ENCODE measurements at places on chromosomes 7 and 10.

GRCh38 chr10:19221216-19221615 is 172.6 kb downstream of the MALRD1 start:
- no peak for DNase-seq

- no peak for DNase-seq
Observed at GRCh38 chr7:444606-445005, 75.0 kb downstream of the PDGFA start.

GRCh38 chr10:110764793-110765512 is 106.8 kb upstream of the PDCD4 start:
- DNase-seq, result no peak

DNA sequence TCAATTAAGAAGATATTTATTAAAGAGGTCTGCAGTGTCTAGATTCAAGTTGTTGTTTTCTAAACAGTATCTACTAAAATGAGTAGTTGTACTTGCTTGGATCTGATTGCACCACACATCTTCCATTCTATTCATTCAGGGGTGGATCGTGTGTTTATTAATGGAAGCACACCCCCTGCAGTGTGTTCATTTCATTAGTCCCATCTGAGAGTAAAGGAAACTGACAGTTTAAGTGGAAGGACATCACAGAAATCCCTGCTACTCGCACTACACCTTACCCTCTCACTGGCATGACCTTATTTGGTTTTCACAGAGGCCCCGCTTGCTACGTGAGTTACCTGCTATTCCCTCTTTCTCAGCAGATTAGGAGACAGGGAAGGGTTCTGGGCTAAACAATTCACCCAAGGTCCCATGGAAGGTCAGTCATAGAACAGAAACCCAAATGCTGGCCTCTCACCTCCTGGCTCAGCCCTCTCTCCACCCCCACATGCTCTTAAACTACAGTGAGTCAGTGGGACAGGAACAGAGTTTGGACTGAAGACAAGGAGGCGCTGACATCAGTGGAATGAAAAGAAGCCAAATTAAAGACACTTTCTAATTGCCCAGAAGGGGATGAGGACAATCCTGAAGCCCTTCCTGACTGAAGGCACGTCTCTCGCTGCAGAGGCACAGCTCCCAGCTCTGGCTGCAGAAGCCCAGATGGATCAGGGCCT is 369.2 kb upstream of the NRP1 start:
- peak; percentile 45 for DNase-seq

- DNase-seq, result no peak
Observed at GRCh38 chr7:18117482-18117881, 89.8 kb upstream of the PRPS1L1 start.

GRCh38 chr7:100893318-100893895 is 2.3 kb downstream of the ACHE start:
- no peak for DNase-seq

DNA sequence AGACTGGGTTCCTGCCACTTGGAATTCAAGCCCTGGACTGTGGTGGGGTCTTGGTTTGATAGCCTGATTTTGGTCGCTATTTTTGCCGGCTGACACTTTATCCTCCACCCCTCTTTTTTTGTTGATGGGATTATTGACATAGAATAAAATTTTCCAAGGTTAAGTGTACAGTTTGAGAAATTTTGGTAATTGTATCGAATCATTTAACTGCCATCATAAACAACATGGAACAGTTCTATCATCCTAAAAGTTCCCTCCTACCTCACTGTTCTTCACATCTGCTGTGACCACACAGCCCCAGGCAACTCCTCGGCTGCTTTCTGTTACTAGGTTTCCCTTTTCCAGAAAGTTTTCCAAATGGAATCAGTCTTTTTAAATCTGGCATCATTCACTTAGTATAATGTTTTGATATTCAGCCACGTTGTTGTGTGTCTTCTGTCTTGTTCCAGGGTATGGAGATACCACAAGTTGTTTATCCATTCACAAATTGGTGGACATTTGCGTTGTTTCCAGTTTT is 50.6 kb upstream of the STEAP1B start:
- DNase-seq, result no peak

- DNase-seq, result no peak
Observed at GRCh38 chr7:150357270-150357669, 11.4 kb upstream of the REPIN1 start.

DNA sequence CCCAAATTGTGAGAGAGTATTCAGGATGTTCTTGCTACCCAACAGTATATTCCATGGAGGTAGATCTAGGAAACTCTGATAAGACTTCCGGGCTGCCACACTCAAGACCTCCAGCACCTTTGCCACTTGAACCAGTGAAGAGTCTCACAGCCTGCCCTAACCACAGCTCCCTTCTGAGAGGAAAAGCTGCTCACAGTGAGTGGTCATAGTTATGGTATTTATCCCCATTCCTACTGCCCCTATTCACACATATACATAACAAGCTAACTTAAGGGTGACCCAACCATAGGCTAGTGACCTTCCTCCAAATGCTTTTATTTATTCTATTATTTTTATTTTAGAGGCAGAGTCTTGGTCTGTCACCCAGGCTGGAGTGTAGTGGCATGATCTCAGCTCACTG is 156.3 kb downstream of the PTEN start:
- DNase-seq, result no peak

DNA sequence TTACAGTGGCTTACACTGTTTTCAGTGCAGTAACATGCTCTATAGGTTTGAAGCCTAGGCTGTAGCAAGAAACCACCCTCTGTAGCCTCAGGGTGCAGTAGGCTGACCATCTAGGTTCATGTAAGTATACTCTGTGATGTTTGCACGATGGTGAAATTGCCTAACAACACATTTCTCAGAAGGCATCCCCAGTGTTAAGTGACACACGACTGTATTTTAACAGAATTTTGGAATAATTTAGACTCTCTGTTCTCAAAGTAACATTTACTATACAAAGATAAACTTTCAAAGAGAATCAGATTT is 44.6 kb upstream of the BHLHA15 start:
- no peak for DNase-seq

DNA sequence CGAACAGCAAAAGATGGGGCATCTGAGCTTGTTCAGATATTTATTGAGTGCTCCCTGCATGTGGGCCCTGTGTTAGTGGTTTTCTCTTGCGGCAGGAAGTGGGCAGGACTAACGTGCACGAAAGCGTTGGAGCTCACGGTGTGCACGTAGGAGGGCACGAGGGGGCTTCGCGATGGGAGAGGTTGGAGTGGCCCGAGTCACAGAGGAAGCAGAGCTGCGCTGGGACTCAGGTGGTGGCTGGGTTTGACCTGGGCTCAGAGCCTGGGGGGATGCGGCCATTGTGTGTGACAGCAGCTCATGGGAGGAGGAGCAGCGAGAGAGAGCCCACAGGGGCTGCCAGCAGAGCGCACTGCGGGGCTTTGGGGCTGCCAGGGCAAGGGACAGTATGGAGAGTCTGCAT is 7.7 kb downstream of the ZSCAN25 start:
- DNase-seq, result no peak

DNA sequence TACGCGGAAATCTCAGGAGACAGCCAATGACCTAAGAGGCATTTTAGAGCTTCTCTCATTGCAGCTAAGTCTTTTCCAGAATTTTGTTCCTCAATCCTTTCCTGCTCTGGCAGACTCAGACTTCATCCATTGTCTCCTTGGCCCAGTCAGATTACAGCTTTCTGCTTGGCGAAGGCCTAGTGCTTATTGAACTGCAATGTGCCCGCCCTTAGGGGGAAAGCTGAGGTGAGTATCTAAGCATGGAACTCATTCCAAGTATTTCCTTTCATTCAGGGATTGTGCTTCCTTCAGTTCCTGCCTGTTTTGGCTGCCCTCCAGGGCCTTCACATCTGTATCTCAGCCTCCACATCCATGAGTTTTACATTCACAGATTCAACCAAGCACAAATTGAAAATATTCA is 37.5 kb downstream of the PRLHR start:
- DNase-seq, result no peak

DNA sequence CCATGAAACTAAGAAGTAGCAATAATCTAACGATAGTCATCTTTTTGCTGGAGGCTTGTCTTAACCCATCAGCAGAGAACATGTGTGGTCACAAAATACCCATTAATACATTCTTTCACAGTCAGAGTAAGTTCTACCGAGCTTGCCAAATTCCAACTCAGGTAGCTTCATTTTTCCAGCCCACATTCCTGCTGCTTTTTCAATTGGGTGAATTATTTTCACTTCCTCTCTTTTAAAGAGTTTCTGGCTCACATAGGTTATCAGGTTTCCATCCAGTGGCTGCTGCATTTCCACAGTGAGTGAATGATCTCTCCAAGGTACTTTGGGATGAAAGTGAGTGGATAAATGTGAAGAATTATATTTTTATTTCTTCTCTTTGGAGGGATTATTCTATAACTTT is 233.1 kb downstream of the SEMA3E start:
- DNase-seq, result peak; percentile 82

DNA sequence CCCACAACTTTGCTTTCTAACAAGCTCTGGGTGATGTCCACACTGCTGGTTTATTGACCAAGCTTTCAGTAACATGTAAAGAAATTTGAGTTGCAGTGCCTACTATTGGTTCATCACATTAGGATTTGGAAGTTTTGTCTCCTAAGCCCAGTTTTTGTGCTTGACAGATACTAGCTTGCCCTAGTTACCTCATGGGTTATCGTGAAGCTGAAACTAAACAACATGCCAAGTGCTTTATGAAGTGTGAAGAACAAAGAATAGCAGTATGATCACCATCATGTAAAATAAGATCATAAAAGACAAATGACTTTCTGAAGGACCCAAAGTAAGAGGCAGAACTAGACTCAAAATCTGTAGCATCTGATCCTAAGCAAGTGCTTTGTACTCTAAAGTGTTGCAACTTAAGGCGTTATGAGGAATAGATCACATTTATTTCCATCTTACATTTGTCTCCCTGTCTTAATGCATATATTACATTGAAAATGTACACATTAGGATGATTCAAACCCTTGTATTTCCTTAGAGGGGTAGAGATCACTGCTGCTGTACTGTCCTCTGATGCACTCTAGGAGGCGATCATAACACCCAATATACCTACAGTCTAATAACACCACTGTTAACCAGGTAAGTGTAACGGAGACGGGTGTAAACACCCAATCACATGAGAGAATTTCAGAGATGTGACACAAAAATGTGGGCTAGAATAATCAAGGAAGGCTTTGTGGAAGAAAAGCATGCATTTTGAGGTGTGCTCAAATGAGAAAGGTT is 71.3 kb downstream of the NRCAM start:
- DNase-seq, result no peak

- no peak for DNase-seq
Observed at GRCh38 chr7:67423065-67423464, 426.4 kb downstream of the TYW1 start.

DNA sequence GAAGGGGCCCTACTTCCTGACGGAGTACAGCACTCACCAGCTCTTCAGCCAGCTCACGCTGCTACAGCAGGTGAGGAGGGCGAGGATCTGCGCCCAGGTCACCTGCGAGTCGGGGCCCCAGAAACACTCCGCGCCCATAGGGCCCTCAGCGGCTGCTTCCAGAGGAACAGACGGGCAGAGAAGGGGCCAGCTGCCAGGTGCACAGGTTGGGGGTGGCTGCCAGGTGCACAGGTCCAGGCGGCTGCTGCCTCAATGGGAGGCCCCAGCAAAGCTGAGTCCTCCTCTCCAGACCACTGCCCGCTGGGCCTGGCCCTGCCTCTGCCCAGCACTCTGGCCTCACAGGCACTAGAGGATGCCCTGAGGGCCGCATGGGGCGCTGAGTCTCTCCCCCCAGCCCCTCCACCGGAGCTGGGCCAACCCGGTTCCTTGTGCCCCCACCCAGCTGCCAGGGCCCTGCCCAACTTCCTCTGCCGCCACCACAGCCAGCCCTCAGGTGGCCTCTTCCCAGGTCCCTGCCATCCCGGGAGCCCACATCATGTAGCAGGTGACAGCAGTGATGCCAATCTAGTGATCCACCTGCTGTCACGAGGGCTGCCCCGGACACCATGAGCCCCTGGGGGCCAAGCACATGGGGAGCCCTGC is 17.0 kb upstream of the UTF1 start:
- no peak for DNase-seq

GRCh38 chr10:28478646-28479045 is 54.3 kb upstream of the WAC start:
- no peak for DNase-seq

DNA sequence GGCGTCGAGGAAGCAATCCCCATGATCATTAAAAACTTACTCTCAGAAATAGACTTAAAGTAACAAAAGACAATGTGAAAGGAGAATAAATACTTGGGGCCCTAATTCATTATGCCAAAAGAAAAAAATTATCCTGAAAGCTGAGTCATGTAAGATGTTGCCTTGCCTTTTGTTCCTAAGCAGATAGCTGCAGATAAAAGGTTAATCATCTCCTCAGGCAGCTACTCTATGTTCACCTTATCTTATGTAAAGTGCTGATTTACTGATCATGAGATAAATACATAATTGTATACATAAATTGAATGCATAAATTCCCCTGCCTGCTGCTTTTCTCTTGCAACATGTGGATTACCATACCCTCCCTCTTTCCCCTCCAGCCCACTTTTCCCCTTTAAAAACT is 28.1 kb upstream of the CREB3L2 start:
- DNase-seq, result peak; percentile 30

GRCh38 chr7:47477191-47478016 is 104.5 kb downstream of the TNS3 start:
- no peak for DNase-seq

- DNase-seq, result peak; percentile 95
Observed at GRCh38 chr10:128064108-128064969, 61.9 kb downstream of the MKI67 start.

DNA sequence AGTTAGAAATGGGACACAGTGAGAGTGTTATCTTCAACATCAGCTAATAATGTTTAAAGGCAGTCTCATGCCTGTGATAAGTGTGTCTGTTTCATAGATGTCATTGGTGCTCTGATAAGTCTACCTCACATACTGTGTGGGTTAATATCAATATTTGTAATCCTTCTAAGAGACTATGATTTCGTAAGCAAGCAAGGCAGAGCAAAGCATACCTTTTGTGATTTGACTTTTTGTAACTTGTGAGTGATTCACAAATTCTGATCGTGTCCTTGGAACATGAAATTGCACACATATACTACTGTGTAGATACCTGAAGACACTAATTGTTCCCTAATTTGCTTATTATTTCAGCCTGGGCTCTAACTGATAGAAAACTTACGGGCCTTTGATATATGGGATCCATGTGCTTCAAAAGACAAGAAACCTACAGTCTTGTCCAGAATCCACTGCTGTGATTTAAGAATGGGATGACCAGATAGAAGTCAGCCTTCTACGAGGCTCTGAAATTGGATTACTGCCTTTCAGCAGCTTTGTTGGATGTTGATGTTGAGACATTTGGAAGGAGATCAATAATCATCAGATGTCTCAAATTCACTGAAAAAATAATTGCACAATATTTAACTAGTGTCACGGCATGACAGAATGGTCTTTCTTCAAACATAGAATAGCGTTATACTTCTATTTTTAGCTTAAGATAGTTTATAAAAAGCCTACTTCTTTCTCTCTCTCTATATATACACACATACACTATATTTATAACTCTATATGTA is 63.2 kb upstream of the KLF6 start:
- DNase-seq, result peak; percentile 44

DNA sequence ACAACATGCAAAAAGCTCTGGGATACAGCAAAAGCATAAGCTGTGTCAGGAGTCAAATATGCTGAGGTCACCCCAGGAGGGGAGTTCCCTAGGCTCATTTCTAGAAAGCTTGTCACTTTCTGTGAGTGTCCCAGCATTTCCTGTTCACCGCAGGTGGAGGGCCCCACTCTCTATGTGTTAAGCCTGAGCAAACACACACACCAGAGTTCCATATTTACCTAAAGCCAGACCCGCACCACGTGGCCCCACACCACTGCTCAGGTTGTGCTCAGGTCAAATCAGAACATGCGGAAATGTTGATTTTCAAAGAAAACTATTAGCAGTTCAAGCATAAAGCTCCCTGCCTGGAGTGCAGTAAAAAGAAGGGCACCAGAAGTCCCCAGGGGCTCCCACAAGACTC is 259.6 kb upstream of the PPP2R2D start:
- DNase-seq, result no peak

Data from foreskin keratinocyte (primary cell).